Activated naive CD8-positive, alpha-beta T cell treated with anti-CD3 and anti-CD28 coated beads, Interleukin-2, amount 10 ng/mL, durations not matched to agents 7 days and 5 days (primary cell): ENCODE measurements at places on chromosomes 6 and 20. TPM values are rescaled to one million over a fixed set of nuclear protein-coding genes. Genes with fewer than 3 reads are reported as not detected.

DNA sequence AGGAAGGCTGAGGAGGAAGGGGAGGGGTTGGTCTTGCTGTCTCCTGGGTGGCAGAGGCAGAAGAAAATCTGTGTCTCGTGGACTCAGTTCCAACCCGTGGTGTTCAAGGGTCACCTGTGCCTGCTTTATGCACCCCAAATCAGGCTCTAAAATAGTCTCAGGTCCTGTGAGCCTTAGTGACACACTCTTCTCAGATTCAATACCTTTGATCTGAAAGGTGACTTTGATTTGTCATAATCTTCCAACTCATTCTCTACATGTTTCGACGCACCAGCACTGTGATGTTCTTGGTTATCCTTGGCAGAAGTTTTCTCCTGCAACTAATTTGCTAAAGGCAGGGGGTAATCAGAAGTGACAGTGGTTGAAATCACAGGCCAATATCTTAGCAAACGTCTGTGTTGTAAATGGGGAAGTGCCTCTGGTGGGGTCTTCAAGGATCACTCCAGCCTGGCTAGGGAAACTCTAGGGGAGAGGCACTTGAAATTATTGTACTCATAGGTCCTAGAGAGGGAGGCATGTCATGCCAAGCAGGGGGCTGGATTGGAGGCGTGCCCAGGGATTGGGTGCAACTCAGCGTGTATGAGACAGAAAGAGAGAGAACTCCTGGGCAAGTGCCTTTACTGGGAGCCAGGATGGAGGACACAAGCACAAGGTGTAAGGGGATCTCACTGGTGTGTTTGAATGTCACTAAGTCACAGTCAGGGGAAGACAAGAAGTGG, 19.0 kb upstream of the PRND start:
- no peak for DNase-seq

GRCh38 chr20:4413314-4414049, 308.2 kb upstream of the PRND start:
- no peak for DNase-seq

GSTA3 gene
- not detected for total RNA-seq

- DNase-seq, result no peak
Measured at GRCh38 chr6:84967965-84968364, 203.6 kb upstream of the TBX18 start.

DNA sequence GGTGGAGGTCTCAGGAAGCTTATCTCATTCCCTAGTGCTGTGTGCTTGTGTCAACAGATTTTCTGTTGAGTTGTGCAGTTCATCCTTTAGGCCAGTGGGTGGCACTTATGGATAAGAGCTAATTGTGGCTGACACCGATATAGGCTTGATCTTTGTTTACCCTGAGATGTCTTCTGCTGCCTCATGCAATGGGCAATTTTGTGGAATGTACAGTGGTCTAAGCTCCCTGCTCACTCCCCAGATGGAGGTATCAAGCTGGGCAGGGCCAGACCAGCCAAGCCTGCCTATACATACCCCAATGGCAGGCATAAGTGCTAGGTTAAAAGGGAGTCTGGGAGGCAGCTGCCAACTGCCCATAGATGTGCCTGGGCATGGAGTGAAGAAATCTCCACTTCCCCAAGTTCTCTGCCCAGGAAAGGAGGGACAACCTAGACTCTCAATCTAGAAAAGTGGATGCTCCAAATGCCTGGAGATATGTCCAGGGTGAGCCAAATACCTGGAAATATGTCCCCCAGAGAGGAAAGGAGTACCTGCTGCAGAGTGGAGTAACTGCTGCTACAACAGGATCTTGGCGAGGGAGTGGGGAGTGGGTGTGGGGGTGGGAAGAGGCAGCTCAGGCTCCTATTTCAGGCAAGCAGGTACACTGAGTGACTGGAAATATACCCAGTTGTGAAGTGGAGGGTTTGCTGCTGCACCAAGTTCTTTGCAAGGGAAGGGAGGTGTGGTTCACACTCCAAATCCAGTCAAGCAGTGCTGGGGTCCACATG, 53.2 kb upstream of the ARG1 start:
- DNase-seq, result peak; percentile 41

C20orf144 gene
- total RNA-seq, result 0.43 TPM
